ENCODE measurements at places on chromosomes 3 and 15.

DNA sequence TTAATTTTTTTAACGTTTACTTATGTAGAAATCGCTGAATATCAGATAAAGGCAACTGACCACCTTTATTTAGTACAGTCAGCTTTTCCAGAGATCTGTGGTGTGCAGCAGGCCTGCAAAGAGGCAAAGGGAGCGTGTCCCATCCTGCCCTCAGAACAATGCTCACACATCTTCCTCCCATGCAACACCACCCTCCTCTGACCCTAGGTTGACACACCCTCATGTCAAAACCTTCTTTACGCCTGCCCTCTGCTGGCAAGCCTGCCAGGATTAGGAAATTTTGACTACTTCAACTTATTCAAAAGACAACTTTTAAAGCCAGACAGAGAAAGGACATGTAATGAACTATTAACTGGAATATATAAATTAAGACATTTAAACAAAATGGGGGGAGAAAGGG is 513.7 kb downstream of the FOXP1 start:
- peak; percentile 95 for DNase-seq

- no peak for DNase-seq
Observed at GRCh38 chr3:56772952-56773938, 28.5 kb downstream of the ARHGEF3 start.

GRCh38 chr15:85011160-85011571 is 29.5 kb downstream of the PDE8A start:
- no peak for DNase-seq

DNA sequence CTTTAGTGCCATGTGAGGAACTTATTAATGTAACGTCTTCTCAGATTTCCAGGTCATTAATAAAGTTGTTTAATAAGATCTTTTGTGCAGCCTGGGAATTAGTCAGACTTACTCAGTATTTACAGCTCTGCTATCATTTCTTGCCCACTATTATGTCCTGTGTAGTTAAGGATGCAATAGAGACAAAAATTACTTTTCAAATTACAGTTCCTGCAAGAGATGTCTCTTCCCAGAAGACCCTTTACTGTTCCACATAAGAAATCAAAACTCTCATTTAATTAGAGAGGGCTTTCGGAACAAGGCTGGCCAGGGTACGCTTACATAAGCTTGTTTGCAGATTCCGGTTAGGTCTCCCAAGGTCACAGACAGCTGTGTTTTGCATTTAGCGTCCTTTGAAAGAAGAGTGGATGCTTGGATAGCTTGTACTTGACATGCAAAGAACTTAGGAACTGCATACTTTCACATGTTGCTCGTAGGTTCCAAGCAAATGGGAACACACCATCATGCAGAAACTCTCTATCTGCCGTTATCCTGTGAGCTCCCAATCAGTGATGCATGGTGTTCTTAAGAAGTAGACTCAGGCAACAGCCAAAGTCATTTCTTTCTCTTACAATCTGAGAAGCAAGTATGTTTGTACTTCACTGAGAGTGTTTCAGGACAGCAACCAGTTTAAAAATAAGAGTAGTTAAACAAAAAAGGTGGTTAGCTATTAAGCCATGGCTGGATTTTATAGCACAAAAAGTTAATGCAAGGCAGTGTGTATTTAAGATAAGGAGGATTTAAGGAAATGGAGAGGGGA is 37.4 kb downstream of the FILIP1L start:
- DNase-seq: peak; percentile 23

All from osteoblast (primary cell).